ENCODE measurements at places on chromosomes 11 and 22.

DNA sequence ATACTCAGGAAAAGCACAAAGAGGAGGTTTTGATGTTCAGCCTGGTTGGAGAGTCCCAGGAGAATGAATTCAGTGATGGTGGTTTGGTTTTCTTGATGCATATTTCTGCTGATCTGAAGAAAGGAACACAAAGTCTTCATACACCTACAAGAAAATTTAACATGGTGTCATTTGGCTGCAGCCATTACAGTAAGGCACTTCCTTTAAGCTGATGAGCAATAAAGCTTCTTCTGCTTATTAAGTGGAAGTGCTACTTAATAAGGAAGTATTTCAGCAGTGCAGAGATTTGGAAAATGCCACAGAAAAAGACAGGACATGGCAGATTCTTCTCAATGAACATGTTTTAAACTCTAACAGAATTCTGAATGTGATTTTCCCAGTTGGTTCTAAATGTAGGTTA lies at the start of gene OR1S2:
TSS of gene OR1S2 (minus strand) at position 101 of the 400 bp plus-strand sequence. CDS start at position 101, 0 bp downstream.
- no peak within 1 kb of the TSS for H3K27ac ChIP-seq
- H3K27me3 ChIP-seq, result no peaks in the 10 kb centered on the region
- H3K36me3 ChIP-seq, result no peaks in the 10 kb centered on the region
- DNase-seq, result no peak
- no peaks in the 10 kb centered on the region for H3K4me1 ChIP-seq

DNA sequence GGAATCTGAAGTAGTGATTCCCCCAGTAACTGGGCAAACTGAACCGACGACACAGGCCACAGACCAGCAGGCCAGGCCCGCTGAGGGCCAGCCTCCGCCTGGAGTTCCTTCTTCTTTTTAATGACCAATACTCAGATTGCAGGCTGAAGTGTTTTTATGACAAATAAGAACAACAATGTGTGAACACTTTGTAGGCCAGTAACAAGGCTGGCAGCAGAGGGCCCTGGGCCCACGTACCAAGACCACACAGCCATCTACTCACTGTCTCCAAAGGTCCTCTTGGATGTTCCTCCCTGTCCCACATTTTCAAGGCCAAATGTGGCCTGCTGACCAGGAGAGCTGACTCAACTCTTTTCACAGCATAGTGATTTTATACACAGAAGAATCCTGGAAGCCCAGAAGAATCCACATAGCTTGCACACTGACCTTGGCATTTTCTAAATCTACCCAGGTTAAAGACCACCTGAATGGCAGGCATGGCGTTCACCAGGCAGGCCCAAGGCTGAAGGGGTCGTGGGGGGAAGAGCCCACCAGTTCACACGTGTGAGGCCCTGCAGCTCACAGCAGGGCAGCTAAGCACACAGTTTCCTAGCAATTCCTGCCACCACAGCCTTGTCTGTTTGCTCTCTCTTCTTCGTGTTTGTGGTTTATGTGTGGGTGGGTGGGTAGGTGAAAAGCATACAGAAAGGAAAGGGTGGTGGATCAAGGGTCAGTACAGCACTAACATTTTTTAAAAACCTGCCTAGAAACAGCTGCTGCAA lies 13.3 kb downstream of the SMCO4 start:
- H3K27me3 ChIP-seq, result no peaks in the 10 kb centered on the region
- peaks cover 18% of the 10 kb centered on the region for H3K4me1 ChIP-seq
- H3K27ac ChIP-seq, result peak overlapping the region; percentile 21
- no peaks in the 10 kb centered on the region for H3K36me3 ChIP-seq
- no peak overlapping the region for H3K4me3 ChIP-seq
- no peak for DNase-seq

DNA sequence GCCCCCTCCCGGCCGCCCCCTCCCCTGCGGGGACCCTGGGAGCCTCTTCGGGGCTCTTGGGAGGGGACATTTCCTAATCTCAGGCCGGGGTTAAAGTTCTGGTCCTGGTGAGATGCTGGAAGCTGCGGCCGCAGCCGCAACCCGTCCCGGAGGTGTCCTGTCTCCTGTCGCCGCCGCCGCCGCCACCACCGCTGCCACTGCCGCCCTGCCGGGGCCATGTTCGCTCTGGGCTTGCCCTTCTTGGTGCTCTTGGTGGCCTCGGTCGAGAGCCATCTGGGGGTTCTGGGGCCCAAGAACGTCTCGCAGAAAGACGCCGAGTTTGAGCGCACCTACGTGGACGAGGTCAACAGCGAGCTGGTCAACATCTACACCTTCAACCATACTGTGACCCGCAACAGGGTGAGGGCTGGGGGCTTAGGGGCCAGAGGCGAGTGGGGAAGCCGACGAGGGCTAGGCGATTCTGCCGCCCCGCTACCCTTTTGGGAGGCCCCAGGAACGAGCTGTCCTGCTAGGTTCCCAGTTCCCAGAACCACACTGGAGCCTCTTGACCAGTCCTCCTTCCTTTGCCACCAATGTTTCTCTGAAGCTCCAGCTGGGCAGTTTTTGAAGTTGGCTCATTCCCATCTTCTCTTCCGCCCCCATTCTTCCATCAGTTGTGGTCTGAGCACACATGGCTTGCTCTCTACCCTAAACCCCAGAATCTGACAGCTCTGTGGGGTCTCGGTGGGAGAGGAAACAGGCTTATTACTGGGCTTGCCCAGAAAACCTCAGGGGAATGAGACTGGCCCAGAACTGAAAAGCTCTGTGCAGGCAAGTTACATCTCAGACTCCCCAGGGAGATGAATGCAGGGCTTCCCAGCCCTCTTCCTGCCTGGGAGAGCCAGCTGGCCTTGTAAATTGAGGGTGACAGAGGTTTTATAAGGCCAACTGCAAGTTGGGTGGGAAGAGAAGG lies 781 bp downstream of the SIDT2 start:
- H3K4me3 ChIP-seq, result peak overlapping the region; percentile 92
- no peaks in the 10 kb centered on the region for H3K27me3 ChIP-seq
- DNase-seq, result peak; percentile 26
- H3K36me3 ChIP-seq, result no peaks in the 10 kb centered on the region
- H3K27ac ChIP-seq, result peak overlapping the region; percentile 83
- peaks cover 26% of the 10 kb centered on the region for H3K4me1 ChIP-seq

- H3K27ac ChIP-seq, result no peak overlapping the region
- no peak overlapping the region for H3K4me3 ChIP-seq
- no peaks in the 10 kb centered on the region for H3K4me1 ChIP-seq
- no peaks in the 10 kb centered on the region for H3K36me3 ChIP-seq
Measured at GRCh38 chr22:43666457-43666856, 145.6 kb downstream of the EFCAB6 start.

DNA sequence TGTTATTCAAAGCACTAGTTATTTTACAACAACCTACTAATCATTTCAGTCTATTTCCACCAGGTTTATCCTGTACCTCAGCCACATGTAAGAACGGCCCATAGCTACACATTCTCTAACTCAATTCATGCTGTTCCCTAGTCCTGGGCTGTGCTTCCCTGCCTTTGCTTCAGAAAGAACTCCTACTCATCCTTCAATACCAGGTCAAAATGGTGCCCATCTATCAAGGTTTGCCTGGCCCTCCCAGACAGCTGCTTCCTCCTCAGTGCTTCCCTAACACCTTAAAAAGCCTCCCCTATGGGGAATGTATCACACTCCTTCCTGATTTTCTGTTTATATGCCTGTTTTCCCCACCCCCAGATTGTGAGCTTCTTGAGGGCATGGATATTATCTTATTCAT lies 400.7 kb downstream of the MN1 start:
- H3K27ac ChIP-seq, result no peak overlapping the region
- H3K4me1 ChIP-seq, result no peaks in the 10 kb centered on the region
- no peak overlapping the region for H3K4me3 ChIP-seq
- H3K27me3 ChIP-seq, result no peaks in the 10 kb centered on the region
- H3K36me3 ChIP-seq, result no peaks in the 10 kb centered on the region

DNA sequence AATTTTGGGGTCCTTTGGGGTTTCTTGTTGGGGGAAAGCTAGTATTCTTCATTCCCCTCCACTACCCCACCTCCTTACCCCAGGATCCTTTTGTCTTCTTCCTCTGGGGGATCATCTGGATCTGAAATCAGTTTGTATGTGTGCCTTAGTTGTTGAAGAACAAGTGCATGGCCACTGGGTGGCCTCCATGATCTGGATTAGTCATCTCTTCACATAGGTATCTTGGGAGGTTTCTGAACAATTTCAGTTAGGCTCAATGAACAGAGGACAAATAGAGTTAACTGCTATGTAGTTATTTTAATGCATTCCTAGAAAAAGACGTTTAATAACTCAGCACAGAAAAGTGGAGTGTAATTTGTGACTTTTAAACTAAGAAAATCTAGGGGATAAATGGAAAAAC lies 7.1 kb upstream of the VWA5A start:
- H3K4me1 ChIP-seq, result no peaks in the 10 kb centered on the region
- no peaks in the 10 kb centered on the region for H3K36me3 ChIP-seq
- no peak overlapping the region for H3K27ac ChIP-seq
- no peaks in the 10 kb centered on the region for H3K27me3 ChIP-seq
- DNase-seq, result no peak

GRCh38 chr22:37310815-37311595 lies 28.7 kb downstream of the CYTH4 start:
- H3K4me1 ChIP-seq, result peaks cover 69% of the 10 kb centered on the region
- peak overlapping the region; percentile 96 for H3K27ac ChIP-seq
- H3K36me3 ChIP-seq, result peaks cover 39% of the 10 kb centered on the region
- no peaks in the 10 kb centered on the region for H3K27me3 ChIP-seq
- no peak for DNase-seq
- H3K4me3 ChIP-seq, result no peak overlapping the region

DNA sequence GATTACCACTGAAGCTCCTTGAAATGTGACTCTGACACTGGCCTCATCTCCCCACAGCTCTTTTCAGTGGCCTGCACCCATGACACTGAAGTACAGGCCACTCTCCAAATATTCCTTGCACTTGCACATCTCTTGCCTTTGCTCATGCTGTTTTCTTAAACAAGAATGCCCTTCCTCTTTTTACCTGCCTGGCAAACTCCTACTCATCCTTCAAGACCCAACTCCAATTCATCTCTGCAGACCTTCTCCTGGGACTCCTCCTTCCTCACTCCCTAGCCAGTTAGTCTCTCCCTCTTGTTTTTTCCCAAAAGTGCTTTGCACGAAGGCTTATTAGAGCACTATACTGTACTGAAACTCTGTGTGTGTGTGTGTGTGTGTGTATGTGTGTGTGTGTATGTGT lies 2.6 kb downstream of the KCNE3 start:
- no peaks in the 10 kb centered on the region for H3K4me1 ChIP-seq
- no peak for DNase-seq
- no peak overlapping the region for H3K4me3 ChIP-seq
- peaks cover 12% of the 10 kb centered on the region for H3K27me3 ChIP-seq

DNA sequence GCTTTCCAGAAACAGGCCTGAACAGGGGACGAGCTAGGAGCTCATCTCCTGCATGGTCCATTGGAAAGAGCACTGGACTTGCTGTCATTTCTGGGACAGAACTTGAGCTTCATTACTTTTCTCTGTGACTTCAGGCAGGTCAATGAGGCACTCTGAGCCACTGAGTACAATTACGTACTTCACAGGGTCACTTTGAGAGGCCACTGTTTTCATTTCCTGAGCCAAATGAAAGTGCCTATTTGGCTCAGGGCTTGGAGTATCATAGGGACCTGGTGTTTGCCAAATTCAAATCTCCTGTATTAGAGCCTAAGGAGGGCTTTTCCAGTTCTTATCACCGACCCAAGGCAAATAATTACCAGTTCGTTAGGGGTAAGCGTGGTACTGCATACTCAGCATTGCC lies 319.3 kb downstream of the CADM1 start:
- no peak overlapping the region for H3K27ac ChIP-seq
- H3K4me3 ChIP-seq, result no peak overlapping the region
- H3K27me3 ChIP-seq, result no peaks in the 10 kb centered on the region
- no peaks in the 10 kb centered on the region for H3K4me1 ChIP-seq
- H3K36me3 ChIP-seq, result no peaks in the 10 kb centered on the region
- DNase-seq, result no peak

DNA sequence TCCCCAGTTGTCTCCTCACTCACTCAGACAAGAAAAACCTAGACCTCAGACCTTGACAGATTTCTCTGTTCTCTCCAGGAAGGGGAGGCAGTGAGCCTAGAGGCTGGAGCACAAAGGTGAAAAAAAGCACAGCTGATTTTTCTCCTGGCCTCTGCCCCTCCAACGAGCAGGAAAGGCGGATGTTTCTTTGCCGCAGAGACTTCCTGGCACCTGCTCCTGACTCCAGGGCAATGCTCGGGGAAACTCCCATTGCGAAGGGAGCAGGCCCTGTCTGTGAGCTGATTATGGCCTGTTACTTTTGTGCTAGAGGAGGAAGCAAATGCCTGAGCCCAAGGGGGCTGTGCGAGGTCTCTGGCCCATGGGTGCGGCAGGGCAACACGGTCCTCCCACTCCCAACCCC lies 25.4 kb downstream of the MS4A10 start:
- no peaks in the 10 kb centered on the region for H3K4me1 ChIP-seq
- H3K27ac ChIP-seq, result no peak overlapping the region
- H3K27me3 ChIP-seq, result no peaks in the 10 kb centered on the region
- DNase-seq, result no peak
- H3K4me3 ChIP-seq, result no peak overlapping the region

- no peaks in the 10 kb centered on the region for H3K36me3 ChIP-seq
- DNase-seq, result no peak
- H3K27me3 ChIP-seq, result no peaks in the 10 kb centered on the region
- no peaks in the 10 kb centered on the region for H3K4me1 ChIP-seq
Measured at GRCh38 chr11:19660076-19660475, 52.6 kb upstream of the NAV2 start.
